ENCODE measurements at places on chromosomes 7 and 10. TPM values are rescaled to one million over a fixed set of nuclear protein-coding genes. Genes with fewer than 3 reads are reported as not detected.

TFEC gene
- polyA plus RNA-seq, result 0.31 TPM

KCNIP2 gene
- not detected for polyA plus RNA-seq

PRPS1L1 gene
- not detected for polyA plus RNA-seq

SCRN1 gene
- polyA plus RNA-seq, result 20.7 TPM

PYROXD2 gene
- polyA plus RNA-seq, result 21.1 TPM

TDRD1 gene
- not detected for polyA plus RNA-seq

PDE1C gene
- not detected for polyA plus RNA-seq

TMEM270 gene
- not detected for polyA plus RNA-seq

TRIM4 gene
- 23.9 TPM for polyA plus RNA-seq

DNA sequence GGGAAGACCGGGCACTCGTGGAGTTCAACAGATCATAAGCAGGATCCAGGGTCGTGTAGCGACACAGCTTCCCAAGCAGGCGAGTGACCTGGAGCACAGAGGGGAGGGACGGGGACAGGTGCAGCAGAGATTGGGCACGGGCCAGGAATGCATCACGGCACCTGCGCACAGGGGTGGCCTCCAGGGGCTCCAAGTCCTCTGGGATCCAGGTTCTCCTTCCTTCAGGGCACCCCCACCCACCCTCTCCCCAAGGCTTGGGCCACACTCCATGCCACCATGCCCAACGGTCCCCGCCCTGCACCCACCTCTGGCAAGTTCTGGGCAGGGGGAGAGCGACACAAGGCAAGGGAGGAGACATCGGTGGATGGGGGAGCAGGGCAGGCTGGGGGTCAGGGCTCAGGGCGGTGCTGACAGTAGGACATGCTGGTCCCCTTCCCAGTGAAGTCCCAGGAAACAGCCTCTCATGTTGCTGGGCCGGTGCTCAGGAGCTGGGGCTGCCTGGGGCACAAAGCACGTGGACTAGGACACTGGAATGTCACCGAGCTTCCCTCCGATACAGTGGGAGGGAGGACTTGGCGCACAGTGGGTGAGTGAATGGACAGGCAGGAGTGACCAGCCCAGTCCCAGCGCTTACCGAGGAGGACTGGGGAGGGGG is 597.3 kb downstream of the PTPRN2 start:
- no peak for DNase-seq

DNA sequence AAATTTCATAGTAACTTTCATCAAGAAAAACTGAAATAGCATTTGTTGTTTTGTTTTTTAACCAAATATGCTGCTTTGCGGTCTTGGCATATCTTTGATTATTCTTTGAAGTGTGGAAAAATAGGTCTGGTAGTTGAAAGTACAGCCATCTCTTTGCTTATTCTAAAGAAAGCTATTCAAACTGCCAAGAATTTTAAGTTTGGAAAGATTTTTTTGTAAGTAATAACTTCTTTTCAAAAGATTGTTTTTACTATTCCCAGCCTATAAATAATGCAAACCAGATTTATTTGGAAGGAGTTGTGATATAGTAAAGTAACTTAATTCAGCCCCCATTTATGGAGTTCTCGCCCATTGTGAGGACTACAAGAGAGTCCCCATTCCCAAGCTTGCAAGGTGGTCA is 87.0 kb downstream of the ADD3 start:
- DNase-seq, result no peak

- DNase-seq, result no peak
These were observed 188.1 kb upstream of the MYO3A start for GRCh38 chr10:25745976-25746375.

GRCh38 chr7:94943134-94943533 is 35.7 kb downstream of the PPP1R9A start:
- no peak for DNase-seq

DNA sequence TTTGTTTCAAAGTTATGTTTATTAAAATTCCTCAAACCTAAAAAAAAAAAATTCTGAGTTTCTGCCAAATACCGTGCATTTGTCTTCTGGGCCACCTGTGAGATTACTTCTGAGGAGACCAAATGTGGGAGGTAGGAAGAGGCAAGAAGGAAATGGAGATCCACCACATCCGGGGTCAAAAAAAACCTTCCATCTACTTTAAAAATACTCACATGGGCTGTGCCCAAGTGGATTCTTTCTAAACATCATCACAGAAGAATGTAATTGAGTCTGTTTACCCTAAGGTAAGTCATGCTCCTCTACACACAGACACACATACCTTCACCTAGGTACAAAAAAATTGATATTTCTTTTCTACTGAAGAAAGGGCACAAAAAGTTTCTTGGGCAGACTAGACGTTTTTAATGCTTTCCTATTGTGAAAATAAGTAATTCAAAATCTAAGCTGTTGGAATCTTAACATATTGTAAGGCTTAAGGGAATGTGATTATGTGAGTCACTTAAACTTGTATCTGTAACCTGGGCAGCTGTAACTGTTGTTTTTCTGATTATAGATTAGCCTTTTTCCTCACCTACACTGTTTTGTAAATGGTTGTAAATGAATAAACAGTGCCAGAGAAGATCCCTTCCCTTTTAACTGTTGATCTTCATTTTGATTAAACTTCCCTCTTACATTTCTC is 19.1 kb upstream of the SPOCK2 start:
- peak; percentile 26 for DNase-seq

DNA sequence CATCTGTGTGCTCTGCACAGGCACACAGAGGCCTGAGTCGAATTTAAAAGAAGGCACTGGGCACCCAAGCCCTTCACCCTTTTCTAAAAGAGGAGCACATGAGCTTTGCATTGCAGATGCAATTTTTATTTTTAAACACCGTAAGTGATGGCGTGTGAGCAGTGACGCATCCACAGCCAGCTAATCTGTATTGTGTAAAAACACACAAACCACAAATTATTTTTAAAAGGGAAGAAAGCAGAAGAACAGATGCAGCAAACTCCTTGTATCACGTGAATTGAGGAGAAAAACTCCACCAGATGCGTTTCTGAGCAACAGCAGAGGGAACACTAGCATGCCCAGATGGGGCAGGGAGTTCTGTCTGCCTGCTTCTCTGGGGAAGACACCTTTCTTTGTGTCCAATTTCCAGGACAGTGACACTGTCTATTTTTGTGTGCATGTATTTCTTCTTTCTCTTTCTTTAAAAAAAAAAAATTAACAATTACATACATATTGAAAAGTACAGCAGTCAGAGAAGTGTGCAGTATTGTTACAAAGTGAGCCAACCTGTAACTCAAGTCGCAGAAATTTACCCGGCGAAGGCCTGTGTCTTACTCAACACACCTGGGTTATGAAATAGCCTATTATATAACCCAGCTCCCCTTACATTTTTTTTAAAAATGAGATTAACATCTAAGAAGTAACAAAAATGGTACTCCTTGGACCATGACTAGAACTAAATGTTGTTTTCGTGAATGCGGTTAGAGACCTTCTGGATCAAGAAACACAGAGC is 39.2 kb downstream of the EEPD1 start:
- DNase-seq, result no peak

- no peak for DNase-seq
These were observed 367.8 kb upstream of the NUPR2 start for GRCh38 chr7:56483861-56484550.

- DNase-seq, result no peak
These were observed 72.7 kb downstream of the COL13A1 start for GRCh38 chr10:69874449-69874848.

DNA sequence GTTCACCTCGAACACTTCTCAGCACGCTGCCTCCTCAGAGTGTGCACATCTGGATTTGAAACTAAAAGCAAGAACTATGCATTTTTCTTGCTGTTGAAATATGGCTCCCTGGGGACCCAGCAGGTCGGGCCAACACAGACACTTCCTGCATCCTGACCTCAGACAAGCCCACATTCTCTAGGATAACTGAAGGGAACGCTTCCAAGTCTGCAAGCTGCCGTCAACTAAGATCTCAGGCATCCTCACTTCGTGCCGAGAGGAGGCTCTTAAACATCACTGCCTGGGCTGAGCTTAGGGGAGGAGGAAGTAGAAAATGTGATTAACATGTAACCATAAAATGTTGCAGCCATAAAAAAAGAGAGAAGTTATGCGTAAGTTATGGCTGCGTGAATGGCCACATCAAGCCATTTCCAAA is 65.5 kb downstream of the PYROXD2 start:
- DNase-seq, result no peak

DNA sequence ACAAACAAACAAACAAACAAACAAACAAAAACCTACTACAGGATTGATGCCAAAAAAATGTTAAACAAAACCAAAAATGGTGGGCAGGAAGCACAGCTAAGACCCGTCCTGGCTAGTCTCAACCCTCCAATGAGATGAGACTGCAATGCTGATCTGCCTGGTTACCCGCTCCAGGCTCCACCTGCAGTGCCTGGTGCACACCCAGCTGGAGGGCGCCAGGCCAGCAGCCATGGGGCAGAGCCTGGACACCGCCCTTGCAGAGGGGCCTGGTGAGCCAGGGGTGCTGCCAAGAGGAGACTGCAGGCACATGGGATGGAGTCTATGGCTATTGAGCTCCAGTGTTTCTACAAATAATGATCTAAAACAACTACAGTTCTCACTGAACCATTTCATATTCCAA is 107.0 kb downstream of the LARP4B start:
- DNase-seq, result no peak

DNA sequence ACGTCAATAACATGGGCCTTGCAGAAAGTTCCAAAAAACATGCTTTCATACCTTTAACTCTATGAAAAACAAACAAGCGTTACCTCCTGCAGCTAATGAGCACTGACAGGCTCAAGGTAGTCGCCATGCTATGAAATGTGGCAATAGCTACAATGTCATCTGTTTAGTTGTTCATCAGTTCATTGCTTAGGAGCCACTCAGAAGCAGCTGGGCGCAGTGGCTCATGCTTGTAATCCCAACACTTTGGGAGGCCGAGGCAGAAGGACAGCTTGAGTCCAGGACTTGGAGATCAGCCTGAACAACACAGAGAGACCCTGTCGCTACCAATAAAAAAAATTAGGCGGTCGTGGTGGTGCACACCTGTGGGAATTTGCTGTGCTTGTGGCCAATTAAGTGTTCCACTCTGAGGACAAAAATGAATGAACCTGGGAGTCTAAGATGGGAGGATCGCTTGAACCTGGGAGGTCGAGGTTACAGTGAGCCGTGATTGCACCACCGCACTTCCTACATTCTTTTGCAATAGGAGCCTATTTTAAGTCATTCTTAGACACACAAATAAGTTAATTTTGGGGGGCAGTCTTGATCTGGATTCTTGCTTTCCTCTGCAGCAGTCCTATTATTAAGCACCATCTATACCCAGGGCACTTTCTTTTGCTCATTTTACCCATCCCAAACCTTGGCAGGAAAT is 276.2 kb upstream of the KLF14 start:
- DNase-seq, result no peak

DNA sequence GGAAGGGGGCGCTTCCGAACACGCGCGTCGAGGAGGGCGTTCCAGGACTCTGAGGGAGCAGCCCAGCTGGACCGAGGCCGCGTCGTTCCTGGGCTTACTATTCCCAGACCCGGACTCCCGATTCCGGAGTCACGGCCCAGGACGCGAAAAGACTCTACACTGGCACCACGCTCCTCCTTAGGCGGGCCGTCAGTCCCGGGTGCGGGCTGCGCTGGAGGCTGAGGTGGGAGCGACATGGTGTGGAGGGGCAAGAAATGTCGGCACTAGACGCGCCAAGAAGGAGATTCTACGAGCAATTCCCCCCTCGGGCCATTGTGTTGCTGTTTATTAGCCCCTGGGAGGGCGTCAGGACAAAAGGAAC is 584 bp upstream of the RUNDC3B start:
- no peak for DNase-seq

- no peak for DNase-seq
These were observed 48.9 kb downstream of the LRGUK start for GRCh38 chr7:134176037-134176350.

DNA sequence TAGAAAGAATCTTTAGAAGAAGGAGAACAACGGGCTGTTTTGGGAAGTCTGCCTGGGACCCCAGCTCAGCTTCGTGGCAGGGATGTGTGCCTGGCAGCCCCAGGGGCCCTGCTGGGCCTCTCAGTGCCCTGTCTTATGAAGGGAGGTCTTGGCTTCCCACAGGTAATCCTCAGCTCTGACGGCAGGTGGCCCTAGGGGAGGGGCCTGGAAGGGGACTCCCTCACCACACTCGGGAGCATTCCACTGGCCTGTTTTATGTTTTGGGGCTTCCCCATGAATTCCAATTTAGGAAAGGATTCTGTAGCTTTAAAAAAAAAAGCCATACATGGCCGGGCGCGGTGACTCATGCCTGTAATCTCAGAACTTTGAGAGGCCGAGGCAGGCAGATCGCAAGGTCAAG is 3.0 kb upstream of the DMBT1 start:
- no peak for DNase-seq

GRCh38 chr7:112414855-112415490 is 35.3 kb upstream of the IFRD1 start:
- DNase-seq, result no peak

DNA sequence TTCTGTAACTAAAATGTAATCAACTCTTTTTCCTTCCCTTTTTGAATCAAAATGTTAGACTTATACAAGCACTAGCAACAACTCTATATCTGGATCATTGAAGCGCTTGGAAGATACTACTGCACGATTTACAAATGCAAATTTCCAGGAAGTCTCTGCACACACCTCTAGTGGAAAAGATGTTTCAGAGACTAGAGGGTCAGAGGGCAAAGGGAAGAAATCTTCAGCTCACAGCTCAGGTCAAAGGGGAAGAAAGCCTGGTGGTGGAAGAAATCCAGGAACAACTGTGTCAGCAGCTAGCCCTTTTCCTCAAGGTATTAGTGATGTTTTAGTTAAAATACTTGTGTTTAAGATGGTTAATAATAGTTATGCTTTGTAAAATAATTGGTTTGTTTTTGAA is 136.4 kb downstream of the MLLT10 start:
- no peak for DNase-seq

- no peak for DNase-seq
These were observed 52.7 kb downstream of the SRPK2 start for GRCh38 chr7:105336009-105336408.

- DNase-seq, result no peak
These were observed 202.4 kb downstream of the BICC1 start for GRCh38 chr10:58715061-58715460.

DNA sequence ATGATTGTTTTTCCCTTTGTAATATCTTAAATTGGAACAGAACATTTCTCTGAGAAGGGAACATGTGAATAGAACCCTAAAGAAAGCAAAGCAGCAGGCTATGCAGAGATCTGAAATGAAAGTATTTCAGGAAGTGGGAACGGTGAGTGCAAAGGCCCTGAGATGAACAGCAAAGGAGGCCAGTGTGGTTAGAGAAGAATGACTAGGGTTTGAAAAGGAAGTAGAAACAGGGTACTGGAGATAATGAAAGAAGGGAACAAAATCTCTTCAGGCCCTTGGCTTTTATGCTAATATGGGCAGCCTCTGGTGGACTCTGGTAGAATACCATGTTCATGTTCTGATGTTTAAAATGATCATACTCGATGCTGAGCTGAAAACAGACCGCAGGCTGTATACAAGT is 22.2 kb downstream of the ARHGAP21 start:
- no peak for DNase-seq

- no peak for DNase-seq
These were observed 59.6 kb upstream of the CELF2 start for GRCh38 chr10:10958041-10958440.

- no peak for DNase-seq
These were observed 5.5 kb upstream of the GDF10 start for GRCh38 chr10:47294501-47294900.

Measured in immature natural killer cell (primary cell).